ENCODE measurements at places on chromosomes 2 and 18. TPM values are rescaled to one million over a fixed set of nuclear protein-coding genes. Genes with fewer than 3 reads are reported as not detected.

The CCBE1 gene
- total RNA-seq: not detected

The RUFY4 gene
- 1.6 TPM for total RNA-seq

The NT5C1B gene
- not detected for total RNA-seq

The OSBPL1A gene
- total RNA-seq: 4.0 TPM

The RASGRP3 gene
- 5.8 TPM for total RNA-seq

The GAREM1 gene
- not detected for total RNA-seq

The TMBIM1 gene
- total RNA-seq: 52.2 TPM

The DNER gene
- total RNA-seq: not detected

The LBH gene
- total RNA-seq: 89.2 TPM

The SPHKAP gene
- not detected for total RNA-seq

The C2orf81 gene
- total RNA-seq: 5.1 TPM

The TUBB8B gene
- total RNA-seq: not detected

The LYG2 gene
- not detected for total RNA-seq

The B3GNT7 gene
- 0.25 TPM for total RNA-seq

The POTEE gene
- 0.56 TPM for total RNA-seq

The PID1 gene
- not detected for total RNA-seq

The EML6 gene
- 1.3 TPM for total RNA-seq

The MAL gene
- total RNA-seq: 52.9 TPM

The PLGLB1 gene
- total RNA-seq: 0.74 TPM

The DAPL1 gene
- total RNA-seq: not detected

The CABLES1 gene
- 11.8 TPM for total RNA-seq

The DSG4 gene
- total RNA-seq: not detected

The PLEK gene
- total RNA-seq: 2.2 TPM

The ANKRD44 gene
- 118 TPM for total RNA-seq

The SALL3 gene
- not detected for total RNA-seq

Measured in activated naive CD8-positive, alpha-beta T cell treated with anti-CD3 and anti-CD28 coated beads for 36 hours (primary cell).